ENCODE measurements at places on chromosomes 6 and 20.

DNA sequence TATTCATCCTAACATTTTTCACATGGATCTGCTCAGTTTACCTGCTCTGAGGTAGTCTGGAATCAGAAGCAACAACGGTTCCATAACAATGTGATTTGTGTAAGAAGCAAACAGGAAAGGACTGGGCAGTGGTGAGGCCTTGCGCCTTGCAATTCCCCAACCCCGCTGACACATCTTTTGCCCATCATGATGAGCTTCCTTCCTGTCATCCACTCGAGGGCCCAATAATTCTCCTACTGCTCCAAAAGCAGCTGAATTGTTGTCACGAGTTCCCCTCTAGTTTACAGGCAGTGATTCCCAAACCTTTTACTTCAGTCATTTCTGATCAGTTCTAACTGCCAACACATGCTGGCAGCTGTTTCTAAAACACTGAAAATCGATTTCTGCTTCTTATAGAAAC, 22.9 kb downstream of the STX7 start:
- no peak for DNase-seq

GRCh38 chr20:50470264-50470858, 39.8 kb upstream of the PTPN1 start:
- no peak for DNase-seq

GRCh38 chr6:71294121-71294523, 5.5 kb downstream of the OGFRL1 start:
- DNase-seq = no peak

DNA sequence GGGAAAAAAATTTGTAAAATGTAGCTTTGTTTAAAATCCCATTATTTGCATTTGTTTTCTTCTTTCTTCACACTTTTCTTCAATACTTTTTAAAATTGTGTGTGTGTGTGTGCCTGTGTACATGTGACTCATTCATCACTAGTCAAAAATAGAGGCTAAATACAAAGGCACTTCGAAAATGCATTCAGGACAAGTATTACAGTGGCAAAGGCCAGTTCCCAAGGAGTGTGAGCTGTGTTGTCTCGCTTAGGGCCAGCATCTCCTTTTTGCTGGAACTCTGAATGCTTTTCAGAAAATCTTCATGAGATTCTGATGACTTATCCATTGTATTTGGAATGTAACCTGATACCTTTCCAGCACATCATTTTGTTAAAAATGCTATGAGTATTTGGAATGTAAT, 288.5 kb upstream of the CNR1 start:
- no peak for DNase-seq

DNA sequence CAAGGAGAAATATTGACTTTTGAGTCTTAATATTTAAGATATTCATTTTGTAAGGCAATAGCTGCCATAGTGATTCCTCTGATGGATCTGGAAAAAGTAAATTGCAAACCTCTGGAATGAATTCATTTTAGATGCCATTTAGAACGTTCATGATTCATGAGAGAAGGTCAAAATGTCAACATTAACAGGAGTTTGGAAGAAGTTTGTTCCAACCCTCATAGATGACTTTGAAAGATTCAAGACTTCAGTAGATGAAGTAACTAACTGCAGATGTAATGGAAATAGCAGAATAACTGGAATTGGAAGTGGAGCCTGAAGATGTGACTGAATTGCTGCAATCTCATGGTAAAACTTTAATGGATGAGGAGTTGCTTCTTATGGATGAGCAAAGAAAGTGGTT, 100.9 kb upstream of the CCN2 start:
- no peak for DNase-seq

DNA sequence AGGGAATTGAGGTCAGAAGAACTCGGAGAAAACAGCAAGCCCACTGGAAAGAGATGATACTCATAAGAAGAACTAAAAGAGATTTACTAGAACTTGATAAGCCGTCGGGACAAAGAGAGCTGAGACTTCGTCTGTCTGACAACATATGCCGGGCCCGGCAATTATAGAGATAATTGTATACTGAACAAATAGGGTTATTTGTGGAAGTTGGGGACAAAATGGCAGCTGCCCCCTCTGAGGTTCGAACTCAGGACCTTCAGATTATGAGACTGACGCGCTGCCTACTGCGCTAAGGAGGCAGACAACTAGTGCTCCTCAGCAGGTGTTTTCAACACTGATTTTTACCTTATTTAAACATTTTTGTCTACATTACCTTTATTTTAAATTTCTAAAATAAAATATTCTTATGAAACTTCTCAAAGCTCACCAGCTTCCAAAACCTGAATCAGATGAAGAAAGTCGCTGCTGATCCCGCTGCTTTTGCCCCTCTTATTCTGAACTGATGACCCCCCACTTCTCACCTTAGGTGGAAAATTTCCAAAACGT, 29.3 kb upstream of the TRIM27 start:
- no peak for DNase-seq

GRCh38 chr20:51326201-51326819, 216.2 kb downstream of the NFATC2 start:
- peak; percentile 26 for DNase-seq

GRCh38 chr6:47093169-47093568, 51.0 kb upstream of the ADGRF1 start:
- no peak for DNase-seq

DNA sequence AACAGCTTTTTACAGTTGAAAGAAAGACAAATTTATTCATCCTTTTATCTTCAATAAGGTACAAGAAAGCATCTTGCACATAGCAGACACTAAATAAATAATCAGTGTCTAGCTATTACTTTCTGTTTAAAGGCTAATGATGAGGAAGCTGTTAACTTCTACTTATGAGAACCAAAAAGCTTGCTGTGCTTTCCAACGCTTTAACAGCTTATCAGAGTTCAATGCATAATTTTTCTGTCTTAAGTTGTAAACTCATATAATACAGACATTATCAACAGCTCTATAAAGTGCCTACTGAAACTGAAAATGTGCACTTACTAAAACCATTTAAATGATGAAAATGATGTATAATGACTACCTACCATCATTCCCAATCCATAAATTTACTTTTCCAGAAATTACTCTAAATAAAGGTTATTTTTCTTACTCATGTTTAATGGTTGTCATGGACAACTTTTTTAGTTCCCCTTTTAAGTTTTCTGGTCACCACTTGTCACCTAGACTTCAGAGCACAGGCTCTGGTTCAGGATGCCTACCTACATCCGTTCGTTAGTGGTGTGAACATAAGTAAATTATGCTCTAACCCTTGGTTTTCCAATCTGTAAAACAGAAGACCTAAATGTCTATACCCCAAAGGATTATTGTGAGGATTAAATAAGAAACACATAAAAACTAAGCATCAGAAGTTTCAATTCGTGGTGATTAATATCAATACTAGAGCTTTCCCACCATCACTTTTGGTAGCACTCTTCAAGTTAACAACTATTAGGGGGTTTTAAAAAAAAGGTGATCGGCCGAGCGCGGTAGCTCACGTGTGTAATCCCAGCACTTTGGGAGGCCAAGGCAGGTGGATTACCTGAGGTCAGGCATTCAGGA, 8.0 kb downstream of the PNISR start:
- DNase-seq = no peak

- no peak for DNase-seq
Measured at GRCh38 chr6:94217836-94218235, 798.5 kb upstream of the EPHA7 start.

GRCh38 chr20:25360631-25361286, 29.9 kb downstream of the ABHD12 start:
- DNase-seq = peak; percentile 6

GRCh38 chr6:37175332-37176267, 5.6 kb downstream of the PIM1 start:
- DNase-seq = peak; percentile 75

- DNase-seq = no peak
Measured at GRCh38 chr6:158988477-158988876, 11.5 kb downstream of the RSPH3 start.

GRCh38 chr6:44742201-44742600, 354.7 kb downstream of the CDC5L start:
- DNase-seq = no peak

- DNase-seq = peak; percentile 33
Measured at GRCh38 chr6:15389765-15390723, 144.2 kb downstream of the JARID2 start.

DNA sequence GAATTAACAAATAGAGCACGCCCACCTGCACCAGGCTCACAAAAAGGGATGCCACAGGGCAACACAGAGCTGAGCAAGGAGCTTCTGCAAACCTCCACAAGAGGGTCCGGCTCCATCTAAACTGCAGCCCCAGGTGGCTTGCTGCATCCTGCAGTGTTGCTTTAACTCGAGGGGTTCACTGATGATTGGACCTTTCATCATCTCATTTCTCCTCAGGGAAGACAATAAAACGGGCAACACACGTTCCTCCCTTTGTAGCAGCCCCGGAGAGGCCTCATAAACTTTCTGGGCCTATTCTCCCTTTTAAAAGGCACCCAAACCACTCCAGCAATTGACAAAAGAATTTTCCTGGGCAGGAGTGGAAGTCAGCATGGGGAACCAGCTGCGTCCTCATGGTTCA, 161.5 kb upstream of the CDH4 start:
- DNase-seq = no peak

DNA sequence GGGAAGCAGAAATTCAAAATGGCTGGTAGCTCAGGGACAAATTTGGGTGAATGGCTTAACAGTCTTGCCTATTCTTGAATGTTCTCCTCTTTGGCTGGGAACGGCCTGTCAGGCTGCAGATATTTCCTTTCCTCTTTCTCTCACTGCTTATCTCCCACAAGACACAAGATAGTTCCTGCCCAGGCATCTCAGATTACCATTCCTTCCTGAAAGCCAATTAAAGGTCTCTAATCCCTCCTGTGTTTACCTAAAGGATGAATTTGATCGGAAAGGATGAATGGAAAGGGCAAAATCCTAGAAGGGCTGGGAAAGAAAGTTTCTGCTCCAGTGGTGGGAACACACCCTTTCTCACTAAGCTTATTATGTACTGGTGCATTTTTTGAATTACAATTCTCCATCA, 95.9 kb upstream of the JAG1 start:
- no peak for DNase-seq

DNA sequence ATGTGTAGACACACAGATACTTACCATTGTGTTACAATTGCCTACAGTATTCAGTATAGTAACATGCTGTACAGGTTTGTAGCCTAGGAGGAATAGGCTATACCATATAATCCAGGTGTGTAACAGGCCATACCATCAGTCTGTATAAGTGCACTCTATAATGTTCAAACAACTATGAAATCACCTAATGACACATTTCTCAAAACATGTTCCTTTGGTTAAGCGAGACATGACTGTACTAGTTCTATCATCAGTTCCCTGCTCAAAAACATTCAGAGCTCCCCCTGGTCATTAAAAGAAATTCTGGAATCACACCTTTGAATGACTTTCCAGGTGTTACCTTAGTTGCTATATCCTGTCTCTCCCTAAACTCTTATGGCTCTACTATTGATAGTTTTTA, 70.4 kb upstream of the SLC2A12 start:
- no peak for DNase-seq

GRCh38 chr6:155493026-155493693, 37.5 kb upstream of the NOX3 start:
- DNase-seq = no peak

- no peak for DNase-seq
Measured at GRCh38 chr6:20056350-20056992, 155.8 kb downstream of the MBOAT1 start.

GRCh38 chr6:53986165-53986720, 125.0 kb upstream of the MLIP start:
- no peak for DNase-seq

DNA sequence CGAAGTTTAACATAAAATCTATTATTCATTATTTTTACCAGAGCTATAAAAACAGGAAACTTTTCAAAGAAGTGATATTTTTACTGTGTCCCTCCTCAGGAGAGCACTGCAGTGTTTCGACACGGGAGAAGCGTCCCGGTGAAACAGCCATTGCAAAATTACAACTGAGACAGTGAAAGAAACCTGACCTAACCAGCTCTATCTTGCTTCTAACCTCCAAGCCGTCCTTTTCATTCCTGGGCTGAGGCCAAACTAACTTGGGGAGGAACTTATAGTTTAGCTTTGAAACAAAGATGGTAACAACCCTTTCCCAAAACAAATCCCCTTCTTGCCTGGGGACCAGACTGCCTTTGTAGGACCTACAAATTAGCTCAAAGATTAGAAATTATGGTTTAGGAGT, 79.2 kb downstream of the WDR27 start:
- no peak for DNase-seq

GRCh38 chr6:68740828-68741500, 105.9 kb downstream of the ADGRB3 start:
- no peak for DNase-seq

GRCh38 chr6:35473075-35473849, 5.1 kb downstream of the RPL10A start:
- no peak for DNase-seq

DNA sequence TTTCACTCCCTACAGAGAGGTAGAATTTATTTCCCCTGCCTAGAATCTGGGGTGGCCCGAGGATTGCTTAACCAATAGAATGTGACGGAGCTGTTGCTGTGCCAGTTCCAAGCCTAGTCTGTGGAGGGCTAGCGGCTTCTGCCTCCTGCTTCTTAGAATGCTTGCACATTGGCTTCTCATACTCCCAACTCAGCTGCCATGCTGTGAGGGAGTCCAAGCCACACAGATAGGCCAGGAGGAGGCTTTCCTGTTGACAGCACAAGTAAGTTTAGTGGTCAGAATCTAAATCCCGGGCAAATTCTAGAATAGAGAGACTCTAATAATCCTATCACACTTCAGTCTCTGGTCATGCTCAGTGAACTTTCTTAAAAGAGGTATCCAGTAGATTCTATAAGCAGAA, 57.5 kb upstream of the SNRPB2 start:
- DNase-seq = no peak

DNA sequence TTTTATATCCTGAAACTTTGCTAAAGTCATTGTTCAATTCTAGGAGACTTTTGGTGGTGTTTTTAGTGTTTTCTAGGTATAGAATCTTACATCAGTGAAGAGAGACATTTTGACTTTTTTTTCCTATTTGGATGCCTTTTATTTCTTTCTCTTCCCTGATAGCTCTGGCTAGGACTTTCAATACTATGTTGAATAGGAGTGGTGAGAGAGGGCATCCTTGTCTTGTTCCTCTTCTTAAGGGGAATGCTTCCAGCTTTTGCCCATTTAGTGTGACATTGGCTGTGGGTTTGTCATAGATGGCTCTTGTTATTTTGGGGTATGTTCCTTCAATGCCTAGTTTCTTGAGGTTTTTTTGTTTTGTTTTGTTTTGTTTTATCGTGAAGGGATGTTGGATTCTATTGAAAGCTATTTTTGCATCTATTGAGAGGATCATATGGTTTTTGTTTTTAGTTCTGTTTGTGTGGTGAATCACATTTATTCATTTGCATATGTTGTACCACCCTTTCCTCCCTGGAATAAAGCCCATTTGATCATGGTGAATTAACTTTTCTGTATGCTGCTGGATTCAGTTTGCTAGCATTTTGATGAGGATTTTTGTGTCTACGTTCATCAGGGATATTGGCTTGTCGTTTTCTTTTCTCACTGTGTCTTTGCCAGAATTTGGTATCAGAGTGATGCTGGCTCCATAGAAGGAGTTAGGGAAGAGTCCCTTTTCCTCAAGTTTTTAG, 540.1 kb upstream of the FLRT3 start:
- no peak for DNase-seq
